Activated naive CD4-positive, alpha-beta T cell treated with anti-CD3 and anti-CD28 coated beads for 36 hours (primary cell): ENCODE measurements at places on chromosomes 6 and 20.

GRCh38 chr6:149751239-149751638 is 1.7 kb downstream of the PCMT1 start:
- no peak for DNase-seq

DNA sequence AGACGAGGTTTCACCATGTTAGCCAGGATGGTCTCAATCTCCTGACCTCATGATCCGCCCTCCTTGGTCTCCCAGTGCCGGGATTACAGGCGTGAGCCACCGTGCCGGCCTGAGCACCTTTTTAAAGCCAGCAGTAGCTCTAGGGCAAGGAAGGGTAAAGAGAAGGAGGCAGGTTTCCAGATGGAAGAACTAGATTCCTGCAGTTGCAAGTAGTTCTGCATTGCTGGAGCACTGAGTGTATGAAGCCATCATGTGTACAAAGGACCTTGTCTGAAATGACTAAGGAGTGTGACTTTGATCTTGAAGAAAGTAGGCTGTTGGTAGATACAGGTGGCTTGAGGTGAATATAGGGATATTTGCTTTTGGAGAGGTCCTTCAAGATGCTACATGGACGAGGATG is 4.2 kb downstream of the OR2A4 start:
- DNase-seq = no peak

- no peak for DNase-seq
Measured at GRCh38 chr6:130578713-130579112, 212.9 kb downstream of the TMEM200A start.

DNA sequence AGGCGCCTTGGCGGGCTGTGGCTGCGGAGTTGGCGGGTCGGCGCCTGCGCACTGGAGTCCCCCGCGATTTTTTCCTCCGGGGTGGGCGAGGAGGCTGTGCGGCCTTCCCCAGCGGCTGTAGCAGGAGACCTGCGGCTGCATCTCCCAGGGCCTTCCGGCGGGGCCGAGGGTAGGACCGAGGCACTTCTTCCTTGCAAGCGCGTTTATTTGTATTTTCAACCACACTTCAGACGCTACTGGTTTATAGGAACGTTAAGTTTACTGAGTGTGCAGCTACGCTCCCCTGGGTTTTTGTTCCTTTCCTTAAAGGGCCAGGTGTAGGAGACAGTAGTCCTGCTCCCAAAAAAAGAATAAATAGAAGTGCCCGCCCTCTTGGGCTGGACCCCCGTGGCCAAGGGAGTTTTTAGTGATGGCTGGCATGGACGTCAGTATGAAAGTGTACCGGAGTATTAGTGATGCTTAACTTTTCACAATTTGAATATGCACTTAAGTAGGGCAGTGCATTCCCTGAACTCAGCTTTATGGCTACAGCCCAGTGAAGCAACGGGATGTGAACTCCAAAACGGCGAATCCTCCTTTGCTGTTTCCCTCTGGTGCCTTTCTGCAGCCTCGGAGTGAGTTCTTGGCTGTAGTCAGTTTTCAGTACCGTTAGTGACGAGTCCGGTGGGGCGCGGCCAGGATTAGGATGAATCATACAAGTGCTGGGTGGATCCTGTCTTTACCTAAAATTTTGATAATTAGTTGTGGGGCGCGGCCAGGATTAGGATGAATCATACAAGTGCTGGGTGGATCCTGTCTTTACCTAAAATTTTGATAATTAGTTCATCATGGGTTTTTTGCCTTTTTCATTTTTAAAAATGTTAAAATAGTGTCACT is 1.0 kb upstream of the FBXO5 start:
- DNase-seq = peak; percentile 93

GRCh38 chr6:7234547-7234946 is 78.5 kb downstream of the SSR1 start:
- no peak for DNase-seq

GRCh38 chr20:52793339-52793963 is 178.7 kb upstream of the TSHZ2 start:
- DNase-seq = no peak

GRCh38 chr20:58669287-58670006 is 18.4 kb downstream of the STX16 start:
- no peak for DNase-seq

GRCh38 chr6:101129851-101130250 is 248.7 kb upstream of the ASCC3 start:
- no peak for DNase-seq

- no peak for DNase-seq
Measured at GRCh38 chr6:148005806-148006205, 336.8 kb upstream of the SASH1 start.

DNA sequence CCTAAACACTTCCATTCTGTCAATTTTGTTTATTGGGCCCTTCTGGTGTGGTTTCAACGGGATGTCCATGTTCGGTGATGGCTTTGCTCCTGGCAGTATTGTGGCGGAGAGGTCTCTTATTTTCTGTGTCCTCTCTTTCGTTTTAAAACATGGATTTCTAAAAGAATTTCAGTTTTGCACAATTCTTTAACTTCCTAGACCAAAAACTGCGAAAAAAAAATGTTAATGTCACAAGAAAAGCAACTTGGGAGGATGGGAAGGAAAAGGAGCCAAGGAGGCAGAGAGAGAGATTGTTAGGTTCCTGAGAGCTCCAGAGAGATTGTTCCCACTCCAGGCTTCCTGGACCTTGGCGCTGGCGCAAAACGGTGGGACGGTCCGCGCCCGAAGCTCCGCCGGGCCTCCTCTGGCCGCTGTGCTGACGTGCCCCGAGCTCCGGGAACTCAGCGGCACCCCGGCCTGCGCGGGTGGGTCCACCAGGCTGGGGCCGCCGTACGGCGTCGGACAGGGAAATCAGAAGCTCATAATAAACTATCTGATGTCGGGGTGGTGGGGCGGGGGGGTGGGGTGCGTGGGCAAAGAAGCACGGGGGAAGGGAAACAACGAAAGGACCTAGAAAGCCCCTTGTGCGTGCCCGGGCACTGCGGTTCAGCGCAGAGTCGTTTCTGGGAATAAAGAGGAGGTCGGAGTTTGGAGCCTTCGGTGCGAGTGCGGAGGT is 951 bp upstream of the OLIG3 start:
- DNase-seq = no peak

GRCh38 chr20:3923818-3924217 is 34.6 kb downstream of the PANK2 start:
- no peak for DNase-seq

DNA sequence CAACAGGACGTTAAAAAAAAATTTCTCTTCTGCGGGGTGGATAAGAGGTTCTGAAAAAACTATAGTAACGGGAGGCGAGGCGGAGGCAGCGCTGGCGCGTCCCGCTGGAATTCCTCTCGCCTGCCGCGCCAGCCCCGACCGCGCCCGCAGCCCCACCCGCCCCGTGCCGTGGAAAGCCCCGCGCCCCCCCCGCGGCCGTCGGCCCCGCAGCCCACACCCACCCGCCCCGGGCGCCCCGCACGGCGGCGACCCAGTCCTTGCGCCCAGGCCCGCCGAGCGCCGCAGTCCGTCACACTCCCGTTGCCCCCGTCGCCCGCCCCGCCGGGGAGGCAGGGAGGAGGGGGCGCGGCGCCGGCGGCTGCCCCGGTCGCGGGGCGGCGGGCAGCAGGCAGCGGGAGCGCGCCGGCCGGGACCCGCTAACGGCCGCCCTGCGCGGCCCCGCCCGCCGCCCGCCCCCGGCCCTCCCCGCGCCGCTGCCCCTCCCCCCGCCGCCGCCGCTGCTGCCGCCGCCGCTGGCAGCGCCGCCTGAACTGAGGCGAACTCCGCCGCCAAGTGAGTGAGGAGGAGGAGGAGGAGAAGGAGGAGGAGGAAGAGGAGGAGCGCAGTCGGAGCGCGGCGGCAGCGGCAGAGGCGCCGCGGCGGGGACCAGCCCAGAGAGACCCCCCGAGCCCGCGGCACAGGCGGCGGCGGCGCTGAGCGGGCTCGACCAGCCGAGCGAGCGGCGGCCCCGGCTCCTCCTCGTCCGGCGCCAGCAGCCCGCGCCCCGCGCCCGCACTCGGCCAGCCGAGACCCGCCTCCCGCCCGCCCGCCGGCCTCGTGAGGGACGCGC is at the start of gene QKI:
QKI (plus strand) TSS at position 602 of the 829 bp plus-strand sequence. CDS start 476 bp downstream, outside the sequence.
- peak; percentile 75 for DNase-seq

DNA sequence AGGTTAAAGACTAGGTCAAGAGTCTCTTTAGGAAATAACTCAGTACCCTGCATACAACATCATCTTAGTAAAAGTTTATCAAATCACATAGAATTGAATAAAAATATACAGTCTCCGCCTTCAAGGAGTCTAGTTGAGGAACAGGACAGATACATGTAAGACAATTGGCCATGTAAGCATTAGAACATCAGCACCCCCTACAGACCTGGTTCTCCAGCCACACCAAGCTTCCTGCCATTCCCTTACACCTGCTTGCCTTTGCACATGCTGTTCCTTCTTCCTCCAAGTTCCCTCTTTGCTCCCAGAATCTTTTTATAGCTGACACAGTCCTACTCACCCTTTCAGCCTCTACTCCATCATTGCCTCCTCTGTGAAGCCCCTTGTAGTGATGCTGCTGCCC is 187.8 kb upstream of the LRFN2 start:
- no peak for DNase-seq

DNA sequence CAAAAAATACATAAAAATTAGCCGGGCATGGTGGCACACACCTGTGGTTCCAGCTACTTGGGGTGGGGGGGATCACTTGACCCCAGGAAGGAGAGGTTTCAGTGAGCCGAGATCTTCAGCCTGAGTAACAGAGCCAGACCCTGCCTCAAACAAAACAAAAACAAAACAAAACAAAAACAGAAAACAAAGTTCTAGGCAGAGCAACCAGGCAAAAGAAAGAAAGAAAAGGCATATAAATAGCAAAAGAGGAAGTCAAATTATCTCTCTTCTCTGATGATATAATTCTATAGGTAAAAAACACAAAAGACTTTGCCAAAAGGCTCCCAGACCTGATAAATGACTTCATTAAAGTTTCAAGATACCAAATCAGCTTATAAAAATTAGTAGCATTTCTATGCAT is 446.9 kb downstream of the HAO1 start:
- no peak for DNase-seq

DNA sequence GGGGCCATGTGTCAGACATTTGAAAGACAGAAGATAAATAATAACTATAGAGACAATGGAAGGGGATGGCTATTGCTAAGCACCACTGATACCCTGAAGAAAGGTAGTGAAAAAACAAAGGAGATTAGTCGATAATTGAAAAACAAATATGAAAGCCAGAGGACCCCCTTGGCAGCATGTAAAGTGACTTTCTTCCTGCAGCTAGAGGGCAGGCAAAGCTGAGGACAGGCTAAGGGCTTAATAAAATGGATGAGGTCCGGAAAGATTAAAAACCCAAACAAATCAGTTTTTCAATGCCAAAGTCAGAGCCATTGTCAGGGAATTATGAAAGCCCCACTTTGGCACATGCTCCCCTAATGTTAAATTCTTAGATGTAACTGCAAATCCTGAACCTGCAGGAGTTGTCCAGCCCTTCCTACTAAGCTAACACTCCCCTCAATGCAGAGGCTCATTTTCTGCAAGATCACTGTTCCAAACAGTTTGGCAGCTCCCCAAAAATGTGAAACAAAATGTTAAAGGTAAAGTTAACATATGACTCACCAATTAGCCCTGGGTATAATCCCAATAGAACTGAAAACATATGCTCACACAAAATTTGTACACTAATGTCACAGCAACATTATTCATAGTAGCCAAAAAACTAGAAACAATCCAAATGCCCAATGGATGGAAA is 1177.9 kb downstream of the GRIK2 start:
- no peak for DNase-seq

- no peak for DNase-seq
Measured at GRCh38 chr6:143807103-143807772, 35.9 kb upstream of the LTV1 start.
